ENCODE measurements at places on chromosomes 6 and 20.

- peak; percentile 100 for DNase-seq
Measured at GRCh38 chr6:37169496-37170272, at the start of gene PIM1. TSS of gene PIM1 (plus strand) at chr6:37170152. CDS start at chr6:37170576, 424 bp downstream.

DNA sequence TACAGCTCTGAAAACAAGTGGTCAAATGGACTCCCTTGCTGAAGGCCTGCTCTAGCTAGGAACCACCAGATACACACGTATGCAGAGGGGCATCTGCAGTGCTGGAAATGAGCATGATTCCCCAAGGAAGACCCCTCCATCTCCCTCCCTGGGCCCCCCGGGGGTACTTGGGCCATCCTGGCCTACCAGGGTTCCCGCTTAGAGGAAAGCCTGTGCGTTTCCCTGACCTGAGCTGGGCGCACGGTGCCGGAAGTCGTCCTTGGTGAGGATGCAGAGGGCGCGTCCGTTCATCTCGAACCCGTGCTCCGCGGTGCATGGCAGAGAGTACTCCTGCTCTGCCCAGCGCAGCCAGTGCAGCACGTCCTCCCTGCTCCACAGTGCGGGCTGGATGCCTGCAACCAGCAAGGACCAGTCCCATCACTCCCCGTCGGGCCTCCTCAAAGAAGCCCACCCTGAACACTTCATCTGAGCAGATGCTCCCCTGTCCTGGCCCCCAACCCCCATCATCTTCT lies 11.8 kb downstream of the ETV7 start:
- DNase-seq, result no peak

DNA sequence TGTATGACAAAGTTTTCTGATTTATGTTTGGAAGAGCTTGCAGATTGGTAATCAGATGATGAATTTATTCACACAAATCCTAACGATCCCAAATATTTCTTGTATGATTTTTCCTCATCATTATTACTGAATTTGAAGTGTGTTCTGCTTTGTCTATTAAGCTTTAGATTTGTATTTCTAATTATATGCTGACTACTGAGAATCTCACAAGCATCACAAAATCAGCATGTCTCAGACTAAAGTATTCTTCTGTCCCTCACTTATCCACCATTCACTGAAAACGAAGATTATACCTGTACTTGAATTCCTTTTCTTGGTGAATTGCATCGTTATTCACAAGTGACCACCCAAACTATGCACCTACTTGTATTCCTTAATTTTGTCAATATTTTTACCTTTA lies 796.3 kb upstream of the MAP3K7 start:
- no peak for DNase-seq

DNA sequence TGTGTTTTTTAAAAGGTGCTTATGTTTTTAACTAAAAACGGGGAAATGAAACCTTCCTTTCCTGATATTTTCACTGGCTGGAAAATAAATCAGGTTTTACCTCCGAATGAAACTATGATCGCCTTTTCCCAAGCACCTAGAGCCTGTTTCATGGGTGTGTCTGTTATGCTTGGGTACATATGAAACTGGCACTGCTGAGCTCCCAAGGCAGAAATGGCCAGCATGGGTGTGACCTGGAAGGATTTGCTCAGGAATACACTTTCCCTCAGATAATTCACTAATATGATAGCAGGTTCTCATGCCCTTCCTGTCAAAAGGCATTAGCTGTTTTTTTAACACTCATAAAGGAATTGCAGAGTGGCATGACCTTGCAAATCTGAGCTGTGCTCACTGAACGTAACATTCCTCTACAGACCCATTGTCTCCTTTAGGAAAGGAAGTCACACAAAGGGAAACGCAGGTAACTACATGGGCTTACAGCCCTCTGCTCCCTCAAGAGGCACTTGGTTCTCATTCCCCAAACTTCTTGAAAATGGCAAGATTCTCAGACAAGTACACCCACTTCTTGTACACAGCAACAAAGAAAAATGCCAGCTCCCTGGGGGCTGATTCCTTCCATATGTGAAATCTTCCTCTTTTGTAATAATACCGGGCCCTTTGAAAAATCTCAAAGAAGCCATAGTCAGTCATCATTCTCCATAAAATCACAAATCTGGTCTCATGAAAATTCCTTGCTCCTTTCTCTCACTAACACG lies 72.7 kb downstream of the METTL24 start:
- no peak for DNase-seq

DNA sequence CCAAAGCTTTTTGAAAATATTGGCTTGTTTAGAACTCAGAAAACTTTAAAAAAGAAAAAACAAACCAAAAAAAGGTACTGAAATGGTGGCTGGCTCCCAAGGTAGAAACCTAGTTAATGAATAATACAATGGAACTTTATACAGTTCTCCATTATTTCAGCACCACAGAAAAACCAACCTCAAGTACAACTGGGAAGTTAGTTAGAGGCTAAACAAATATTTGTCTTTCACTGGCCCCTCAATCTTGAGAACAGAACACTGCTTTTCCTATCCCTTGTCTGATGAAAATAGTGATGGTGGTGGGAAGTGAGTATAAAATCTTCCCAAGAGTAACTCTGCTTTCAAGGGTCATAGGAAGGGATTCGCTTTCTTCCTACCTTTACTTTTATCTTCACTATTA lies 126.5 kb downstream of the REV3L start:
- DNase-seq, result no peak

All from cardiac septum (tissue), 1 donor.